ENCODE measurements at places on chromosomes 5 and 9.

- no peak for DNase-seq
These were observed 5.7 kb upstream of the SYK start for GRCh38 chr9:90795871-90796317.

DNA sequence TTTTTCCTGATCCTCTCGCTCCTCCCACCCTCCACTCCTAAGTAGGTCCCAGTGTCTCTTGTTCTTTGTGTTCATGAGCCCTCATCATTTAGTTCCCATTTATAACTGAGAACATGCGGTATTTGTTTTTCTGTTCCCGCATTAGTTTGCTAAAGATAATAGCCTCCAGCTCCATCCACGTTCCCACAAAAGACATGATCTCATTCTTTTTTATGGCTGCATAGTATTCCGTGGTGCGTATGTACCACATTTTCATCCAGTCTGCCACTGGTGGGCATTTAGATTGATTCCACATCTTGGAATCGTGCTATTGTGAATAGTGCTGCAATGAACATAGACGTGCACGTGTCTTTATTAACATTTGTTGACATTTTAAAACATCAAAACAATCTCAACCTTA, 34.2 kb upstream of the CACNA1B start:
- DNase-seq = no peak

GRCh38 chr5:19301271-19301670, 686.7 kb downstream of the CDH18 start:
- no peak for DNase-seq

- no peak for DNase-seq
These were observed 23.7 kb upstream of the OTULINL start for GRCh38 chr5:14557791-14558415.

DNA sequence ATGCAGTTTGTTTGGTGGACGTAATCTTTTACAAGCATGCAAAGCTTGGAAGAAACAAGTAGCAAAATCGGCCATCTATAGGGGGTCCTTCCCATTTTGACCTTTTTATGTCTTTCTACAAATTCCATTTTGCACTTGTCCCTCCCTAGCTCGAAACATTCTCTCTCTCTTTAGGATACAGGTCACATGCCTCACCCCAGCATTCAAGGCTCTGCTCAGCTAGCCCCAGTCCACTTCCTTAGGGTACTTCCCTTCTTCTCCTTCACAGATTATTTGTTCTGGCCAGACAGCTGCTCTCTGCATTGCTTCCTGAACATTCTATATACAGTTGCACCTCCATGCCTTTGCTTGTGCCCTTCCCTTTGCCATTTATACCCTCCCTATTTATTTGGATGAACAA, 31.7 kb upstream of the TRIM14 start:
- no peak for DNase-seq

DNA sequence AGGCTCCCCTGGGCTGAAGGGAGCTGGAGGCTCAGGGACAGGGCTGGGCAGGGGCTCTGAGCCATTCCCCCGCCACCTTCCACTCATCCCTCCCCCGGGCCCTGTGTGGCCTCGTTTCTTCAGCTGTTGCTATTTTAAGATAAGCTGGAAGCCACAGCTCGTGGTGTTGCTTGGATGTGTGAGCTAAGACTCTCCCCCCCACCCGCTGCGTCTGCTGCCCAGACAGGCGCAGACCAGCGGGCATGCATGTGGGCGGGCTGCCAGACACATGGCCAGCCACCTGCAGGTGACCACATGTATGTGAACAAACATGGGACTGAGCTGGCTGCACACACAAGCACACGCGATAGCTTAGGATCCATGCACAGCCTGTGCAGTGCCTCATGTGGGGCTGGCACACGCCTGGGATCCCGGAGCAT, 8.7 kb downstream of the SNCB start:
- peak; percentile 19 for DNase-seq

DNA sequence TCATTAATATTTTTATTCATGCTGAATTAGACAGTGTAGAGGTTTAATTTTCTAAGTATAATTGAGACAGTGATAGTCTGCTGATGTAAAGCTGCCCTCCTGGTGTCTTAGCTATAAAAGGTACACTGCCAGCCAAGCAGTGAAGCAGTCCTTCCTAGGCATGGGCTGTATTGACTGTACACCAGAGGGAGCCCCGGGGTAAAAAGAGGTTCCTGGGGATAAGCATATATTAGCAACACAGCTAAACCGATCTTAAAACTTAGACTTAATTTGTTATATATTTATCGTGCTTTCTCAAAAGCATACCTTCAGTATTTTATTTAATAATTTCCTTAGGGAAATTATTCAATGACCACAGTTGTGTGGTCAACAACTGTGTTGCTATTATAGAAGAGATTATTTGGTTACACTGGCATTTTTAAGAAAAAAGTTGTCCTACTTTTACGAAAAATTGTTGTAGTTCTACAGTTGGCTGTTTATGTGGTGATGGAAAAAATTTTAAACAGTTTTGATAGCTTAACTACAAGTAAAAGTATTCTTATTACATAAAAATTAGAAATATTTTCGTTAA, 68.8 kb downstream of the ELL2 start:
- no peak for DNase-seq

DNA sequence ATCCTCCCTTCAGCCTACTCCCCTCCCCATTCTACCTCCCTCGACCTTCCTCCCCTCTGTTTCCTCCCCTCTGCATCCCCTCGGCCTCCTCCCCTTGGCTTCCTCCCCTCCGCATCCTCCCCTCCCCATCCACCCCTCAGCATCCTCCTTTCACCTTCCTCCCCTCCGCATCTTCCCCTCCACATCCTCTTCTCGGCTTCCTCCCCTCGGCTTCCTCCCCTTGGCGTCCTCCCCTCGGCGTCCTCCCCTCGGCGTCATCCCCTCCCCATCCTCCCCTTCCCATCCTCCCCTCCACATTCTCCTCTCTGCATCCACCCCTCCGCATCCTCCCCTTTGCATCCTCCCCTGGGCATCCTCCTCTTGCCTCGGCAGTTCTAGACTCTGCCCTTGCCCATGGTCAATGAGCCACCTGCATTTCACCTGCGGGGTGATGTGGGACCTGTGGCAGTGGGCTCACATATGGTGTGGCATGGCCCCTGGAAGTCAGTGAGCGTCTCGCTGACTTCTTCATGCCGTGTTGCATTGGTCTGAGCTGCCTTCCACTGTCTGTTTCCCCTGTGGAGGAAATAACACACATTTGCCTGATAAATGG, 113.0 kb downstream of the WNK2 start:
- DNase-seq = no peak

DNA sequence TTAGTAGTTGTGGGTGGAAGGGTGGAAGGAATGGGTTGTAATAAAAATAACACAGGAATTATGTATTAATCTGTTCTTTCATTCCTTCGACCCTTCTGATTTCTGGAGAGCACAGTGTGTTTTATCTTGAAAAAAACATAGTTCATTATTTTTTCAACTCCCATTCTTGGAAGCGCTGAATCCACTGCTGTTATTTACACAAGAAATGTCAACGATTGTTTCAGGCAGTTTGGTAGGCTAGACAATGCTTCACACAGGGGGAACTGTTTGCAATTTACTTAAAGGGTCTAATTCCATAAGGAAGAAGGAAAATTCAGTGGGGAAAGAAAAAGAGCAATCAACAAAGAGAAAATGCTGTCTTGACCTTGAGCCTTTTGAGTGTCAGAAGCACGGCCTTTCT, 142.9 kb downstream of the TLE1 start:
- DNase-seq = no peak

- no peak for DNase-seq
These were observed 54.1 kb upstream of the FSD1L start for GRCh38 chr9:105393576-105394344.

DNA sequence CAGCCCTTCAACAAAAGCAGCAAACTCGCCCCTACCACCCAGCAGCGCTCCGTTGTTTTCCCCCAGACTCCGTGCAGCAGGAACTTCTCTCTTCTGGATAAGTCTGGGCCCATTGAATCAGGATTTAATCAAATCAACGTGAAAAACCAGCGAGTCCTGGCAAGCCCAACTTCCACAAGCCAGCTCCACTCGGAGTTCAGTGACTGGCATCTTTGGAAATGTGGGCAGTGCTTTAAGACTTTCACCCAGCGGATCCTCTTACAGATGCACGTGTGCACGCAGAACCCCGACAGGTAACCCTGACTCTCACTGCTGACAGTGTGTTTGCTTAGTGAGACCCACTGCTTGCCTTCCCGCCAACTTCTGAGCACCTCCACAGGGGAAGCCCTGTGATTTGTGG, 81.8 kb downstream of the PRDM6 start:
- DNase-seq = no peak

DNA sequence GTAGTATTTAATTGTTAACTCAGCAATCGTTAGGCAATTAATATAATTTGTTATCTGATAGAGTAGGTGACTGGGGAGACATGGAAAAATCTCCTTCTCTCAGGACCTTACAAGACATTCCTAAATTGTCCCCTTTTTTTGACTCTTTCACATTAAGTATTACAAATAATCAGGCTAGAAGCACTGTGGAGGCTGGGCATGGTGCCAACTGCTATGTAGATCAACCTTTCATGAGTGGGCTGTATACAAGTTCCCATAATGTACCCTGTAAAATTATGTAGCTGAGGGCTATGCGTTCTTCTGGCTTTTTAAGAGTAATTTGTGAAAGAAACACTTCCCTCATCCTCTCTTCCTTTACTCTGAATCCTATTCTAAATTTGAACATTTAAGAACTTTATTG, 140.2 kb downstream of the NFIB start:
- no peak for DNase-seq

DNA sequence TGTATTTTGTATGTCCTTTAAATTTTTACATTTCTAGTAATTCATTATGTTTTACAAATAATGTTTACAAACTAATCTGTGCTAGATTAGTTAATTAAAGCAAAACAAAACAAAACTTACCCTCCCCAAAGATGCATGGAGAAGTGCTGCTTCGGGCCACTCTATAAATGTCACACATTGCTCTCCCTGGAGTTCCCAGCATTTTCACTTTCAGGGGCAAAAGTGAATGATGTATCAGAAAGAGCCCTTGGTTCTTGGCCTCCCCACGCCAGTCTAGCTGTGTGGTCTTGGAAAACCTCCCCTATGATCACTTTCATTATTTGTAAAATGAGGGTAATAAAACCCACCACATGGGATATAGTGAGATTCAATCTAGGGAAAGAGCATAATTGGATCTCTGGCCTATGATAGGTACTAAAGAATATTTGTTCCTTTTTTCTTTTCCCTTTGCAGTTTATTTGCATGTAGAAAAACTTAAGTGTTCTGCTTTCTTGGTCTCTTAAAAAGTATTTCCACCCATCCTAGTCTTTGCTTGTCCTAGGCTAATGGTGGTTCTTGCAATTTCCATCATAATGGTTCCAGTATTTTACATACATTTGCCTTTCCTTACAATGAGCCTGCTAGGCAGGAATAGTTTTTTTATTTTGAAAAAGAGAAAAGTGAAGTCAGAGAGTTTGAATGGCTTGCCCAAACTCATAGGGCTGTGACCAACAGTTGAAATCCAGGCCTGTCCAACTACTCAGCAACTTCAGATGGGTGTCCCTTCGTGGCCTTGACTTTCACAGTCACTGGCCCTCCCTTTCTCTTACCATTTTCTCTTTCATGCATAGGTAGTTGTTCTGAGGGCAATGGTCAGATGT, 184.5 kb upstream of the KLF4 start:
- DNase-seq = no peak

DNA sequence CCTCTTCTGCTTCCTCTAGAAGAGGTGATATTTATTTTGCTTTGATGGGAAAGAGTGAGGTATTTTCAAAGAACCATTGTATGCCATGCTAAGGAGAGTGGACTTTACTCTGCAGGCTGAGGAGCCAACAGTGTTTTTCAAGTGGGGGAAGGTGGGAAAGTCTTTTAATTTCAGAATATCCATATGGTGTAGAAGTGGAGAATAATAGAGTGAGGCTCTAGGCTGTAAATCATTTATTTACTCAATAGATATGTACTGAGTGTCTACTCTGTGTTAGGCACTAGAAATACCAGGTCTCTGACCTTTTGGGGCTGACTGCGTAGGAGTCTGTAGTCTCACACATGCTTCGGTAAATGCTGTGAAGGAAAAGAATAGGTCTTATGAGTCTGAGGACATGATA, 30.7 kb upstream of the TENT2 start:
- no peak for DNase-seq

DNA sequence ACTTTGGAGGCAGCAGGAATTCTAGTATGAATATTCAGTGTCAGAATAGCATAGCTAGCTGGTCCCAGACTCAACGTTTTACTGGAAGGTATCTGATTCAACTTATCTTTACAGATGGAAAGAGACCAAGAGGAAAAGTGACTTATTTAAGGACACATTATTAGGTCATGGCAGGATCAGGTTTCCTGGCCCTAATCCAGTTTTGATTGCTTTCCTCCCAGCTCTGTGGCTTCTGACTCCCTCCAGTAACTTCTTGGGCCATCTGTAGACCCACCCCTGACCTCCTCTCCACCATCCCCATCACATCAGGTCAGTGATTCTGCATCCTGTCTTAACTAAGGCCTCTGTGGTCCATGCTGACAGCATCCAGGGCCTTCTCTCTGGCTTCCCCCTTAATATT, 38.4 kb downstream of the SH3TC2 start:
- no peak for DNase-seq

DNA sequence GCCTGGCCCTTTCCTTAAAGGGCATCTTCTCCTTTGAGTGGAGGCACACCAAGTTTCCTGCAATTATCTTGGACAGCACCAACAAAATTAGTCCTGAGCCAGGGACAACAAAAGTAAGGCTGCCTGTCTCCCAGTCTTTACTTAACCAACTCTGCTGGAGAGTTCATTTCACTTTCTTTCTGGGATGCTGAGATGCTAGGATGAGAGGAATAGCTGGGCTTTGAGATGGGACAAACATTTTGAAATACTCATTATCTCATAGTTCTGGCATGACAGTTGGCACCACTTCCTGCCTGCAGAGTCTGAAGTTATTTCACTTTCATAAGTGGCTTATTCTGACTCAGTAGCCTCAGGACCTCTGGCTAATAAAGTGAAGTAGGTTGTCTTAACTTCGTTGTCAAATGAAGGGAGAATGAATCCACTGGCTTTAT, 157.0 kb downstream of the C9orf152 start:
- no peak for DNase-seq

DNA sequence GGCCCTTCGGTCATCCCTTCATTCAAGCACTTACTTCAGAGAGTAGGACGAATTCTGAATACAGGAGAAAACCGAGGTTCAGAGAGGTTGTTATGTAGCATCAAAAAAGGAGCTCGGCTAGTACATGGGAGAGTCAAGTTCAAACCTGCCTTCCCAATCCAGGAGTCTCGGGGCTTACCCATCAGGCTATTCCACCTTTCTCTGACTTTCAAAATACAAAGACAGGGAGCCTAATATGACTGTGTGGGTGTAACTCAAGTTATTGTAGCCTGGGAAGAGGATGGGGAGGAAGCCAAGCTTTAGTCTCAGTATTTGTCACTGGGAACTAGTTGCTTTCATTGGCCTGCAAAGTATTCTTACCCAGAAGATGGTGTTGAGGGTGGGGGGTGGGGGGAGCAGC, 274.8 kb upstream of the PANK3 start:
- DNase-seq = no peak

Data from anterior cingulate cortex (tissue), 58 donors.